ENCODE measurements at places on chromosomes 2 and 18.

DNA sequence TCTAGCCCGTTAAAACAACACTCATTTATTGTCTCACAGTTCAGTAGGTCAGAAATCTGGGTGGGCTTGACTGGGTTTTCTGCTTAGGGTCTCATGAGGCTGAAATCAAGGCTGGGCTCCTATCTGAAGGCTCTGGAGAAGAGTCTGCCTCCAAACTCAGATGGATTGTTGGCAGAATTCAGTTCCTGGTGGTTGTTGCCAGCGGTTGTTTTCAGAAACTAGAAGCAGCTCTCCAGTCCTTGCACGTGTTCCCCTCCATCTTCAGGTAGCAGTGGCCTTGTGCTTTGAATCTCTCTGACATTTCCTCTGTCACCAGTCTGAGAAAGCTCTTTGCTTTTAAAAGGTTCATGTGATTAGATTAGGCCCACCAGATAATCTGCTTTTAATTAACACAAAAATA lies 20.1 kb upstream of the FN1 start:
- DNase-seq, result no peak

GRCh38 chr2:119574864-119575263 lies 30.6 kb downstream of the CFAP221 start:
- DNase-seq, result no peak

GRCh38 chr2:142893241-142893640 lies 15.8 kb downstream of the KYNU start:
- no peak for DNase-seq

DNA sequence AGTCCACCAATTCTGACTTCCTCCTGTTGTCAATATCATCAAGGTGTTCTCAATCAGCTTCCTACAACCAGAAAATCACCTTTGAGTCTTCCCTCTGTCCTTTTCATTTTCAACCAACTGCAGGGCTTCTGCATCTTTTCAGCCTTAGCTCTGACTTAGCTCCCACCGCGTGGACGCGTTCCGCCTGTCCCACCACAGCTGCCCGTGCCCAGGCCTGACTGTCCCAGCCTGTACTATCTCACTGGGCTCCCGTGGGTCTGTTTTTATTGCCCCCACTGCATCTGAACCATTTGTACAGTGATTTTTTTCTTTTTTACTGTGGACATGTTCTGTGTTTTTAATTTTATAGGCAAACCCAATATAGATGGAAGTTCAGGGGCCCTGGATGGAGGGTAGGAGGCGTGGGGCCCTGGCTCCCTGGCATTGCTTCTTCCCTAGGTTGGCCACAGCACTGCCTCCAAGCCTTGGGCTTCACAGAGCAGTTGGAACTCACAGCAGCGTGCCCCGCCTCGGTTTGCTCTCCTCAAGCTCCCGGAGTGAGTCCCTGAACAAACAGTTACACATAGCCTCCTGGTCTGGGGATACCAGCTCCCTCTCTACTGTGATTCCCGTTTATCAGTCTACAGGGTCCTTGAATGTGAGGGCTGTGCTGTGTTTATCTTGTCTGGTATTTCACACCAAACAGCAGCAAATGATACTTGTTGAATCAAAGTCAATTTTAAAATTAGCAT lies 280.6 kb upstream of the PXDN start:
- no peak for DNase-seq
